ENCODE measurements at places on chromosomes 6 and 20.

DNA sequence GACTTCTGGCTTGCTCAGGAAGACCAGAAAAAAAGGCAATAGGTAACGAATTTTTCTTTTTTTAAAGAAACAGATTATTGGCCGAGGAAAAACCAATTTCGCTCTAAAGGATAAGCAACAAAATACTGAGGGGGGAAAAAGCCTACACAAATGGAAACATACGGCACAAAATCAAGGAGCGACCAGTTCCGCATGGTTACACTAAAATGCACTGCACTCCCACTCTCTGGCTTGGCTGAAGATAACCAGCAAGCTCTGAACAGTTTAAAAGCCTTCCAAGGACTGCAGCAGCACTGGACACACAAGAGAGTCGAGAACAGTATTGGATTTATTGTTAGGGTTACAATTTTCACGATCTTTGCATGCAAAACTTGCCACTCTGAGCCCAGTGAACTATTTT is 881 bp upstream of the MAP7 start:
- peak; percentile 66 for DNase-seq

GRCh38 chr6:25697537-25698340 is 45.7 kb downstream of the SCGN start:
- no peak for DNase-seq

GRCh38 chr20:52539891-52540290 is 348.3 kb upstream of the ZFP64 start:
- DNase-seq, result peak; percentile 8

DNA sequence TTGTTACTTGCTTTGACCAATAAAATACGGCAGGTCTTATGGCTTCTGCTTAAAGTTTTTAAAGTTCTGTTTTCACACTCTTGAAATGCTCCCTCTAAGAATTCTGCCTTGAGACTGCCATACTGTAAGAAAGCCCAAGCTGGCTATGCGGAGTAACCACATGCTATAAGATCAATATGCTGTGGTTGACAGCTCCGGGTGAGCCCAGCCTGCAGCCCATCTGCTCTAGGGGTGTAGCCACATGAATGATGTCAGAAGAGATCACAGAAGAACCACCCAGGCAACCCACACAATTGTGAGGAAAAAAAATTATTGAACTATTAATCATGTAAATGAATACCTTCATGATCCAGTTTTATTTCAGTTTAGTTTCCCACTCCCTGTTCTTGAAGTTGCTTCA is 26.1 kb upstream of the SH3BGRL2 start:
- DNase-seq, result peak; percentile 64

DNA sequence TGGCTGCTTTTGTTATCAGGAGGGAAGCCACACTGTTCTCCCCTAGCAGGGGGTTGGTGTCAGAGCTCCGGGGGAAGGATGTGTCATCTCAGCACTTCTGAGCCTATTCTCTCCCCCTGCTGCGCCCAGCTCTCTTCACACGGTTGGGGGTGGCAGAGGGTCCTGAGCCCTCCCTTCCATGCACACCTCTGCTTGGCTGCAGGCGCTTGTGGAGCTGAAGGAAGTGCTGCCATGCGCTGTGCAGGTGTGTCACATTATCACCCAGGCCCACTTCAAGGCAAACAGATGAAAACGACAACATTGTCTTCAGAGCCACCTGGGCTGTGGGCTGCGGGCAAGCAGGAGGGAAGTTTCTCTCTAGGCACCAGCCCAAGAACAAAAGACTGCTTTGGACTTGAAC is 263.4 kb downstream of the BMP7 start:
- no peak for DNase-seq

- peak; percentile 56 for DNase-seq
Observed at GRCh38 chr6:149961728-149962425, 1.9 kb upstream of the ULBP1 start.

- DNase-seq, result no peak
Observed at GRCh38 chr20:43237651-43238168, 48.0 kb upstream of the PTPRT start.

GRCh38 chr20:16350465-16350864 is 222.8 kb downstream of the KIF16B start:
- DNase-seq, result no peak

GRCh38 chr6:100381111-100381510 is 83.6 kb downstream of the SIM1 start:
- DNase-seq, result no peak

DNA sequence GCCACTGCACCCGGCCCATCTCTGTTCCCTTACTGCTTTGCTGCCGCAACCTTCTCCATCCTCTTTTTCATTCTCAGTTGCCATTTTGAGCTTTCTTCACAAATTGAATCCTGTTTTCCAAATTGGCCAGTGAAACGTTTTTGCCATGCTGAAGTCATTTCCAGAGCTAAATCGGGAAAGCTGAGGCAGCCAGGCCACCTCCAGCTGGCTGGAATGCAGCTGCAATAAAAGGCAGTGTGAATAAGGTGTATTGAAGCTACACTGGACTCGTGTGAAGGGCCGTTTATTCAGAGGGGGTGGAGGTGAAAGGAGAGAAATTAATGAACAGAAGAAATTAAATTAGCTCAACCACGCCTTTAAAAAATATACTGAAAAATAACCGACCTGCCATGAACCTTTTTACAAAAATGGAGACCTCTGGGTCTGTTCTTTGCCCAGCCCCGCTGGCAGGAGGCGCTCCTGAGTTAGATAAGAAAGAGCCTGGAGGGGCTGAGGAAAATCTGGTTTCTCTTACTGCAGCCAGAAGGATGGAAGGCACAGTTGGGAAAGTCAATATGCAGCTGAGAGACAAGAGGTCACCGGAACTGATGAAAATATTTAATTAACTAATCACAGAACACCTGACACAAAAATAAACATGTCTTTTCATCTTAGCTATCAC is 283.9 kb downstream of the FOXC1 start:
- no peak for DNase-seq

- no peak for DNase-seq
Observed at GRCh38 chr6:158825038-158825950, 6.1 kb upstream of the EZR start.

- DNase-seq, result no peak
Observed at GRCh38 chr6:31752739-31753319, 9.6 kb upstream of the SAPCD1 start.

DNA sequence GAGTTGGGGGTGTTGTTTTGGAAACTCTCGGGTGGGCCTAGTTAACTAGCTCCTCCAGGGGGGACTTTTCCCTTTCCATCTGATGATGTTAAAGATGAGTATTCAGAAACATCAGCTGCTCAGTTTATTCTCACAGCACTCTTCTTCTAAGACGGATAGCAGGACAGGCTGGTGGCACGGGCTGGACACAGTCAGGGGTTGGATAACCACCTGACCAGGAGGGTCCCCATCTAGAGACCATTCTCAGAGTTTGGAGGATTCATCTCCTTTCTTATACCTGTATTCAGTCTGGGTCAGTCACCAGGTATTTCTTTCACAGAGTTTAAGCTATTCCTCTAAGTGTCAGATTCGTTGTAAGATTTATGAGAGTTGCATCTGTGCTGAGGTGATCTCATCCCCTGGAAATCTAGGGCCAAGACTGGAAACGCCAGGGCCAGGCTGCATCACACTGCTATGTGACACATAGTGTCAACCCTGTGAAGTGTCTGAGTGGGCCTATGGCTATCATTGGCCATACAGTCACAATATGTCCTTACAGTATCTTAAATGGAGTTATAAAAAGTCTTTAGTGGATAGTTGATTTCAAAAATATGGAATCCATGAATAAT is 111.7 kb downstream of the FAM50B start:
- DNase-seq, result no peak

- no peak for DNase-seq
Observed at GRCh38 chr20:63307538-63308217, 14.7 kb downstream of the COL20A1 start.
